ENCODE measurements at places on chromosomes 2 and 18.

DNA sequence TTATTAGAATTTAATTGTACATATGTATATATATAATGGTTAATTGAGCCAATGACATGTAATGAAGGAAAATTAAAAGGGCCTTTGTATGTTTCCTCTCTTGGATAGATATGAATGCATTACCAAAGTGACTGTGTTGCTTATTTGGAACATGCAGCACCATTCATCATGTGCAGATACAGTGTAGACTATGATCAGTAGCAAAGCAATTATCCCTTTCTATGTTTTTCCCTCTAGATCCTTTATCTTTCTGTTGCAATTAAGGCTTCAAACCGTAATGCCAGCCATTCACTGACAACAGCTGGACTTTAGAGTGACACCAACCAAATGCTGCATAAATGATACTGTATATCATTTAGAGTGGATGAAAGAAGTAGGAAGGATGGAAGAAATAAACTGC, 565.2 kb downstream of the NRXN1 start:
- DNase-seq = no peak

DNA sequence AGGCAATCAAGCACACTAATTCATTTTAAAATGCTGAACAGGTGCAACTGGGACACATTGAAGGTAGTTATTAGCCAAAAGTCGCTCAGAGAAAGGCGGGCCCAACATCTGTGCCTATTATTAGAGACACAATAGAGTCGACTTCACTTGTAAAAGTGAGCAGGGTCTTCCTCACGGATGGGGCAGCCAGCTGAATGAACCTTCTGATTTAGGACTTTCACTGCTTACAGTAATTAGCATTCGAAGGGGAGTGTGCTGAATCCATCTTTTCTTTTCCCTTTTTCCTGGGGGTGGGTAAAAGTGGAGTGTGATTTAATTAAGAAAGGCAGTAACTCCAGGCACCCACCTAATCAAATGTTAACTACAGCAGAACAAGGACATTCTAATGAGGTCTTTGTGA, 677.7 kb downstream of the DCDC2C start:
- DNase-seq = peak; percentile 98

DNA sequence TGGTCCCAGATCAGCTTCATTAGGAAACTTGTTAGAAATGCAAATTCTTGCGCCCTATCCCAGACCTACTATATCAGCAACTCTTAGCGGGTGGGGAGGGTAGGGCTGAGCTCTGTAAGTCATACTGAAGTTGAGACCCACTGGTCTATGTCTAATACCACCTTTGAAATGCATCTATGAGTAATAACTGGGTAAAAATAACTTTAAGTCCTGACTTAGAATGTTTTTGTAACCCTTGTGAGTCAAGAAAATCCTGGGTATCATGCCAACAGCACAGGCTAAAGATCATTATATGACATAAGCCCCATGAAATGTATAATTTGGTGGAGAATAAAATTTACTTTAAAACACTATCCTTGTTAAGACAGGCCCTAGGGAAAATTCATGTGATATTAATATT, 41.4 kb downstream of the PRKD3 start:
- no peak for DNase-seq

- DNase-seq = no peak
These were observed 178.7 kb downstream of the ZNF385B start for GRCh38 chr2:179682756-179683155.

DNA sequence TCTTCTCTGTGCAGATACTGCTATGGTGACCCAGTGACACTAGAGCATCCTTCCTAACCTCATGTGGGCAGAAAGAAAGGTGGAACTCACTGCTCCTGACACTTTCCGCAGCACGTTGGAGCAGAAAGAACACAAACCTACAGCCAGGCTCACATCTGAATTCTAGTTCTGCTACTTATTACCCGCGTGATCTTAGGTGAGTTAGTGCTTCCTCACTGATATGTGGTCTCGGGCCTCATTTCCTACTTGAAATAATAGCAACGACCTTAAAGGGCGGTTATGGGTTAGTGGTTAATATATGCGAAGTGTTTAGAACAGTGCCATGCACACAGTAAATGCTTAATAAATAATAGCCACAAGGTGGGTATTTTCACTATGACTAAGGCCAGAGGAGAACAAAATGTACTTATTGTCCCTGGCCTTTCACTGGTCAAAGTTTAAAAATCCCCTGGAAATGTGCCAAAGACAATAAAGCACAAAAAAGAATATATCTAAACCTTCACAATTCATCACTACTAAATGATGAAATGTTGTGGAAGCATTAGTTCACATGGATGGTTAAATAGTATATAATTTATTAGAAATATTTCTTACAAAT, 66.6 kb downstream of the MYOM1 start:
- DNase-seq = no peak

DNA sequence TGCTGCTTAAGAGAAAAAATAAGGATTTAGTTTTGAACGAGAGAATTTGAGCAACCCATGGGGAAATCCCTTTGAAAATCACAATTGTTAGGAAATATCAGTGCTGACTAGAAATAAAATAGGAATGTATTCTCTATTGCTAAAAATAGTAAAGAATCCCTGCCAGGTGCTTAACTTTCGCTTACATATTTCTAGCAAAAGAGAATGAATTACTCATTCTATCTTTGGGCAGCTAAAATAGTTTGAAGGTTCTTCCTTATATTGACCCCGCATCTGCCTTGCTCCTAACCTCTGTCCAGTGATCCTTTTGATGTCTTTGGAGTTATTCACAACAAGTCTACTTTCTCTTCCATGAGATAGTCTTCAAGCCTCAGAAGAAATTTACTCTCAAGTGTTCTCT, 103.8 kb downstream of the PLCL1 start:
- no peak for DNase-seq

DNA sequence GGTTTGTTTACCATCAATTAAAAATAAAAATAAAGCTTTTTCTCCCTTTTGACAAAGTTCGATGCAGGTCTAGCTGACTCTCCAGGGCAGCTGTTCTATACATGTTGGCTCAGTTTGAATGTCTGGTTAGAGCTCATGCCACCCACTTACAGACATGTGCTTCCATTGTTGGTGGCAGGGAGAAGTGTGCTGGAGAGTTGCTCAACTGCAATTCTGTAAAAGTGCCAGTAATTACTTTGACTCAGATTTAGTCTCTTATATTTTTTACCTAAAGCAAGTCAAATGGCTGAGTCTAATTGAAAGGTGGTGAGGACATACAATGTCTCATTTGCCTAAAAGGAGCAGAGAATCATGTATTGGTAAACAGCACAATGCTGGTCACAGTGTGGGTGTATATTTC, 609.1 kb upstream of the SYT4 start:
- no peak for DNase-seq

DNA sequence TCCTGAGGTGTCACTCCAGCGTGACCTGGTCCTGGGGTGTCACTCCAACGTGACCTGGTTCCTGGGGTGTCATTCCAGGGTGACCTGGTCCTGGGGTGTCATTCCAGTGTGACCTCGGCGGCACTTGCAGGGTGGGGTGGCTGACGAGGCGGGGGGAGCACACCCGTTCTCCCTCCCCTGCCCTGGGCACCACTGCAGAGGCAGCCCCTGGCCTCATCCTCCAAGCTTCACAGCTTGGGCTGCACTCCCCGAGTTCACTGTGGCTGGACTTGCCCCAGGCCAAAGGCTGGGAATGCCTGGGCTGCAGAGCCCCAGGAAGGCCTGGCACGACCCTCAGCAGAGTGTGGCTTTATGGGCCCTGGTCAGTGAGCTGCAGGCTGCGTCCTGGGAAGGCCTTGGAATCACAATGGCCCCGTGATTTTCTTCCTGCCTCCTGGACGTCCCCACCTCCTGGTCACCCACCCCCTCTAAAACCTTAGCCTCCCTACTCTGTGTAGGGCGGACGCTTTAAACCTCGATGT, 88.3 kb downstream of the NFATC1 start:
- no peak for DNase-seq

DNA sequence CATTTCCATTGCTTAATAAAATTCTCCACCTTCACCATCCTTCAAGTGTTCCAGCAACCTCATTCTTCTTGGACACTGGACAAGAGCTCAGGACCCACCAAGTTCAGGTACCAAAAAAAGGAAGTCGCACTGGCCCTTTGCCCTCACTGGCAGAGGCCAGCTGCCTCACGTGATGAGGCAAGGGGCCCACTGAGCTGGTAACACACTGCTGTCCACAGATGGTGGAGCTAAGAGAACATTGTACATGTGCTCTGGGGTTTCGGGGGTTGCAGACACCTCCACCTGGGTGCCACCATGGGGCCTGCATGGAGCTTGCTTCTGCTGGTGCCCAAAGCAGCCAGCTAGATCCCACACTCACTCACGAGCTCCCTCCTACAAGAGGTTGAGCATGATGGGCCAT, 71.3 kb downstream of the SCG2 start:
- no peak for DNase-seq

DNA sequence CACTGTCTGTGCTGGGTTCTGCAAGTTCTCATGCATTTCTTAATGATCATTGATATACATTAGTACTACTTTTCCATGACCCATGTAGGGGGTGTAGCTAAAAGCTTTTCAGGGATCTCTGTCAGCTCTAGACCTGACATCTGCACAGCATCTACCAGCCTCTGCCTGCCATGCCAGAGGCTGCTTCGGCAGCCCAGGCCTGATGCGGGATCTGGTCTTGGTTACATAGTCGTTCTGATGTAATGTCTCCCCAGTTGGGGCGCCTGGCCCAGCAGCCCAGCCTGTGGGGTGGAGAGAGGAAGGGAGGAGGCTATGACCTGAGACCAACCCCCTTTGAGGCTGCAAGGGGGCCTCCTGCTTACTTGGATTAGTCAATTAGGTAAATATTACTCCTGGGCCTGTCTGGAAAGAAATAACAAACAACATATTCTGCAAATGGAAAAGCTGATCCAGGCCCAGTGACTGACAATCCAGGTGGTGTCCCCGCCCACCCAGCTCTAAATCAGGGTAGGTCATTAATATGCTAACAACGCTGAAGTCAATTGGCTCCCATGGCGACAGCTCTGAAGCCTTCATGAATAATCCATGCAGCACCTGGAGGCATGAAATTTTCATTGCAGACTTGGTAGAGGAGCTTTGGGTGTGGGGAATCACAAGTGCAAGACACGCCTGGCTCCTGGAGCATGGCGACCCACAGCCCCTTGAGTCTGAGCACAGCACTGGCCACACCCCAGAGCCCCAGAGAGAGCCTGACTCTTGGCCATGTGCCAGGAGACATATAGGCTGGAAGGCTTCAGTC, 575.3 kb downstream of the CMPK2 start:
- peak; percentile 81 for DNase-seq

DNA sequence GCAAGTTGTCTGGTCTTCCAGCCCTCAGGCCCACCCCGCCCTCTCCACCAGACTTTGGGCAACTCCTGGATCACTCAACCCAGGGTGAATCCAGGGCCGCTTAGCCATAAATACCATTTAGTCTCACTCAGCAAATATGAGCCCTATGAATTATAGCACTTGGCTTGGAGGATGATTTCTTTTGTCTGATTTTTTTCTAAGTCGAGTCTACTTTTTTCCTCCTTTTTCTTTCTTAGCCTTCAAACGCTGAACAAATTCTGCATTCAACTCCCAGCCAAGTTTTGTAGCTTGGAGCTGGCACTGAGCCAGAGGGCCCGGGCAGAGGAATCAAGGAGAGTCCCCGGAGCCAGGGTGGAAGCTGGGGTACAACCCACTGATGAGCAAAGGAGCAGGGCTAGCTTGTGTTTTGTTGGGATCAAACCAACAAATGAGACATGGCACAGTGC, 48.7 kb downstream of the SERTAD2 start:
- no peak for DNase-seq

GRCh38 chr2:176174382-176174823, 14.1 kb upstream of the HOXD1 start:
- DNase-seq = no peak

- DNase-seq = no peak
These were observed 2.4 kb upstream of the RNF144A start for GRCh38 chr2:6914828-6915227.

GRCh38 chr2:29053223-29053622, 21.1 kb downstream of the PCARE start:
- DNase-seq = no peak

DNA sequence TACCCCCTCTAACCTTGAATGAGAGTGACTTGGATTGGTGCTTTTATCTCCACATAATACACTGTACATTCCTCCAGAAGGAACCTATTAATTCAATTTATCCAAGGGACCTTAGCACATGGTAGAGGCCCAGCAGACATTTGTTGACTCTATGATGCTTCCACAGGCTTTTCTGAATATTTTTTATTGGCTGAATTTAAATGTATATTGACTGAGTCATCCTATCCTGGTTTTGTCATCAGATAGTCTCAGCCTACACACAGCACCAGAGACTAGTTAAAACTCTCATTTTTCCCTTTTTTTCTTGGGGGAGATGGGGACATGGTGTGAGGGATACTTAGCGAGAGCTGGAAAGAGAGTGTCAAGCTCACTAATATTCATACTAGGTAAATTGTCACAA, 101.6 kb downstream of the LRRC30 start:
- no peak for DNase-seq

GRCh38 chr2:158761621-158762020, 33.5 kb upstream of the DAPL1 start:
- no peak for DNase-seq

DNA sequence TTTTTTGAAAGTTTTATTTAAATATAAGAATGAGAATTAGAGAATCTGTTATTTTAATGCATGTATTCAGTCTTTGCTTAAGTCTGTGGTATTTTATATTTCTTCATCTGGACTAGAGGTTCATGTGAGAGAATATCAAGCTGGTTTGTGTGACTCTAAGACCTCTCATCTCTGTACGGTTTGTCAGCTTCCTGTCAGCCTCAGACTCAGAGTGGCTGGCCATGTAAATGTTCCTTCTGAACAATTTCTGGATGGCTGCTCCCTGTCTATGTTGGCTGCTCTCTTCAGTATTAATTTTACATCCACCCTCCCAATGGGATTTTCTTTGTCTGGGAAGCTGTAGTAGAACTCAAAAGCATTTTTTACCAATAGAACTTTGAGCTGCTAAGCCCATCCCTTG, 225.3 kb upstream of the THUMPD2 start:
- no peak for DNase-seq

DNA sequence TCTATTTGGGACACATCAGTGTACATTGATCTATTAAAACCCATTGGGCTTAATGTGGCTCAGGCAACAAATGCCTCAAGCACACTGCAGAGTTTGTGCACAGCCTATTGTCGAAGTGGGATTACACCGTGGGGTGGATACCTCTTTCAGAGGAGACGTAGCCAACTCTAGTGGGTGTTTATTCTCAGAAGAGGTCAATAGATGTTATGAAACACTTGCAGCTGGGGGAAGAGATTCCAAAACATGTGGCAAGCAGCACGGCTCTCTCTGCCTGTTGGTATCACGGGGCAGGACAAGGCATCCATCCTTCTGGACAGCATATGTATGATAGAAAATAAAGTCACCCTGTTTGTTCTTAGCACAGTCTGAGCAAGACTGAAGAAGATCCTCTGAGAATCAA, 121.4 kb upstream of the COPS8 start:
- DNase-seq = no peak

- peak; percentile 74 for DNase-seq
These were observed 8.7 kb downstream of the TMEM198 start for GRCh38 chr2:219552382-219553167.

DNA sequence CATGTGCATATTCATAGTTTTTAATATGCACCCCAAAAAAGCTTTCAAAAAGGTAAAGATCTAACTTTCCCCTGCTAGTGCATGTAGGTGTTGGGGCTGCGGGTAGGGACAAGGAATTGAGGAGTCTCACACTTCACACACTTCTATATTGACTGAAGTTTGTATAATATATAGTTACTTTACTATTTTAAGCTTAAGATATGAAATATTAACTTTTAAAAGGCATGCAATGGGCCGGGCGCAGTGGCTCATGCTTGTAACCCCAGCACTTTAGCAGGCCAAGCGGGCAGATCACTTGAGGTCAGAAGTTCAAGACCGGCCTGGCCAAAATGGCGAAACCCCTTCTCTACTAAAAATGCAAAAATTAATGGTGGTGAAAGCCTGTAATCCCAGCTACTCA, 109.1 kb upstream of the SH3BP4 start:
- no peak for DNase-seq

All from COR-L47 (cell line).